ENCODE measurements at places on chromosomes 5 and 9.

- DNase-seq: no peak
Measured at GRCh38 chr5:79689541-79690466, at the start of gene CMYA5. TSS of gene CMYA5 (plus strand) at chr5:79689836. CDS start at chr5:79689908, 72 bp downstream.

GRCh38 chr5:174090129-174090528, 44.6 kb downstream of the NSG2 start:
- no peak for DNase-seq

- DNase-seq: no peak
Measured at GRCh38 chr5:28896949-28897348, 1858.6 kb upstream of the CDH9 start.

DNA sequence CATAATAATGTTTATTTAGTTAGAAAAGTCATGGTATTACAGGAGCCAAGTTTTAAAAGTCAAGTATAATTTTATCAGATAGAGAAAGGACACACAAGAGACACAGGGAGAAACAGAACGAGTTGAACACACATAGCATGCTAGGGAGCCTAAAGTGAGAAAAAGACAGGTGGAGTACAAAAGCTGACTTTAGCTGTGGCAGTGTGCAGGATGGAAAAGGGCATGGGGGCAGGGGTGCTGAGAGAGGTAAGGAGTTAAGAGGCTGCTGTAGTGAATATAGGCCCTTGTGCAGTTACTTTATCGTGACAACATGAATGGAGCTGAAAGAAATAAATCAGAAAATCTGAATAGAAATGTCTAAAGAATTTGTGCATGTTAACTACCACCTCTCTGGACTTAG, 18.0 kb downstream of the HMGCS1 start:
- DNase-seq: no peak
